ENCODE measurements at places on chromosomes 4 and X.

GRCh38 chrX:49972328-49972860 is 50.0 kb downstream of the CLCN5 start:
- DNase-seq: no peak

DNA sequence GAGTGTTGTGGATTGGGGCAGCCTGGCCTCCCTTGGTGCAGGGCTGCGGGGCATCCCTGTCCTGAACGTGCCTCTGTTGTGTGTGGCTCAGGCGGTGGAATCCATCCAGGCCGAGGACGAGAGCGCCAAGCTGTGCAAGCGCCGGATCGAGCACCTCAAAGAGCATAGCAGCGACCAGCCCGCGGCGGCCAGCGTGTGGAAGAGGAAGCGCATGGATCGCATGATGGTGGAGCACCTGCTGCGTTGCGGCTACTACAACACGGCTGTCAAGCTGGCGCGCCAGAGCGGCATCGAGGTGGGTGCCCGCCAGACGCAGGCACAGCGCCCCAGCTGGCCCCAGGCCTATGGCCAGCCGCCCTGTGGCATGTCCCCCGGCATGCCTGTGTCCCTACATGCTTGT is 25.6 kb downstream of the MAEA start:
- no peak for DNase-seq

GRCh38 chrX:120015145-120016067 is 62.1 kb downstream of the RHOXF2B start:
- no peak for DNase-seq

DNA sequence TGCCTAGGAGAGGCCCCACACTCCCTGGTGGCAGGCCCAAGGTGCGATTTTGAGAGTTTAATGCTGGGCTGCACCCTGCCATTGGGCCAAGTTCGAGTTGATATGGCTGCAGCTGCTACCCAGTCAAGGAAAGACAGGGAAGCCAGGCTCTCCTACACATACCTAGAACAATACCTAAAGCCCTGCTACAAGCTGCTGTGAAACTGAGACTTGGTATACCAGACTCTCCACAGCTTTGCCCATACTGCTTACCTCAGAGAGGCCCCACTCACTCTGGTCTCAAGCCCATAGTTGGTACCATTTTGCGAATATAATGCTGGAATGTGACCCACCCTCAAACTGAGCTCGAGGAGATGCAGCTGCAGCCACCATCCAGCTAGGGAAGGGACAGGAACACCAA is 147.7 kb upstream of the MAGEB2 start:
- DNase-seq: no peak

- DNase-seq: no peak
Measured at GRCh38 chr4:7418131-7418943, 16.4 kb downstream of the PSAPL1 start.

GRCh38 chr4:15343000-15343399 is 84.8 kb upstream of the C1QTNF7 start:
- no peak for DNase-seq

DNA sequence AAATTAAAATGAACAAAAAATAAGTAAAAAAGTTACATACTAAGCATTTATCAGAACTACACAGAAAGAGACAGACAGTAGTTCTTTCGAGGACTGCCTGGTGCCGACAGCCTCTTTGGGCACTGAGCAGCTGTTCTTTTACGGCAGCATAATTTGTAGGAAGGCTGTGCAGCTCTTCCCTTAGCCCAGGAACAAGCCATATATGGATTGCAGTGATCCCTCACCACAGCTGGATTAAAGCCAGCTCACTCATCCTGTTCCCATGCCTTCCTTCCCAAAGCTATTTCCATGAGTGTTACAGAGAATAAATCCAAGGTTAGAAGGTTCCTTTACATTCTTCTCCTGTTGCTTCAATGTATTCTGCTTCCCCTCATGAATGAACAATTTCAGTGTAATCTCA is 71.7 kb downstream of the DDX60L start:
- DNase-seq: peak; percentile 79

DNA sequence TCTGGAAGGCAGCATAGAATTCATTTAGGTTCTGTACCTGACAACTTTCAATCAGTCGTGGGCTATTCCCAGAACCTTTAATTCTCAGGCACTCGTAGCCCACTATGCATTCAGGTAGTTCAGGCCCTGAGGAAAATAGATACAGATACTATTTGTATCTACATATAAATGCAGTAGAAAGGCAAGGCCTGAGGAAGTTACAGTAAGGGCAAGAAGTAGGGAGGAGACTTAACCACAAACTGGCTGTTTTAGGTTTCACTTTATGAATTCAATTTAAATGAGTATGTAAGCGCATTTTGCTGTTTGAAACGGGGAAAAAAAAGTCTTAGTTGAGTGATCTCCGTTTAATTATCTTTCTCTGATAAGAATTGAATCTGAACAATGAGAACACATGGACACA is 529.4 kb upstream of the ATOH1 start:
- no peak for DNase-seq

DNA sequence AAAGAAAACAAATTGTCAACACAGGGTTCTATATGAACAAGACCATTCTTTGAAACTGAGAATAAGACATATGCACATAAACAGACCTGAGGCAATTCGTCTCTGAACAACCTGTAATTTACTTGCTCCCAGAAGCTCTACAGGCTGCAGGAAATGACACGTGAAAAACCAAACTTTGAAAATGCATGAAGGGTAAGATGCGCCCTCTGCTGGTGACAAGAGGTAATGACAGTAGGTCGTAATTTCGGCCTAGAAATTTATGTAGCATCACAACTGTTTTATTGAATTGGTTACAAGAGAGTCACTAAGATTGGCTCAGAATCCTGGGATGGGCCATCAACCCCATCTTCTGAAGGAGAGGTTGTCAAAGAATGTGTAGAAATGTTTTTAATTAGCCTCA is 276.5 kb downstream of the PPP4R3C start:
- no peak for DNase-seq

- DNase-seq: no peak
Measured at GRCh38 chr4:96356591-96357370, 516.9 kb downstream of the PDHA2 start.

GRCh38 chrX:45622042-45622423 is 421.4 kb upstream of the DIPK2B start:
- DNase-seq: no peak

GRCh38 chr4:53905941-53906377 is 158.4 kb downstream of the CHIC2 start:
- DNase-seq: no peak

DNA sequence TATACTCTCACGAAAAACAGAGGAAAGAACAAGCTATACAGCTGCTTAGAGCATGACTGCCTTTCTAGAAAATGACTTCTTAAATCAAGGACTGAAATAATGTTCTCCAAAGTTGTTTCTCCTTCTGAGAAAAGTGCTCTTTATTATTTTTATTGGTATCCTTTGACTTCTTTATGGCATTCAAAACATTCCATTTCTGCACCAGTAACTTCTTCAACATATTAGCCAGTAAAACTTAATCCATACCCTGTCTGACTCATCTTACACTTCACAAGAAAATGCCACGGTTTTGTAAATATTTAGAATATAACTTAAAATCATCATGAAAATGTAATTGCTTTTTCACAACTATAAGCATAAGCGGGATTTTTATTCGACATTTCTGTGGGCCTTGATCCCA is 180.4 kb downstream of the NR3C2 start:
- DNase-seq: no peak

GRCh38 chrX:74506317-74507115 is 85.2 kb downstream of the SLC16A2 start:
- no peak for DNase-seq

- no peak for DNase-seq
Measured at GRCh38 chrX:120999413-120999812, 13.9 kb upstream of the CT47A1 start.

GRCh38 chrX:21373637-21374162 is 518 bp upstream of the CNKSR2 start:
- no peak for DNase-seq

DNA sequence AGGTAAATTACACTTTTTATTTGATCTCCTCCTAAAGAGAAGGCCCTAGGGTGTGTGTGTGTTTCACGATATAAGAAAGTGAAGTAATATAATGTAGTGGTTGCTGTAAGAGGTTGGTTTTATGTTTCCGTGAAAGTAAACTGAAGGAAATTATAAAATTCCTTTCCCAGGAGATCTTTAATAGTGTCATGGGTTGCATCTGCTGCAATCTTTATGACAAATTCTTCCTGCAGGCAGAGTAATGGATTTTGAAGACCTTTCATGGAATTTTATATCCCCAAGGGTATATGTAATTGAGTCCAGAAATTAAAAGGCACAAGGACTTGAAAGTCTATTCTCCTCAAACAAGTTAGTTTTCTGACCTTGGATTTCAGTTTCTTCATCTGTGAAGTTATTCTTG is 538.6 kb downstream of the ANKRD50 start:
- DNase-seq: no peak

DNA sequence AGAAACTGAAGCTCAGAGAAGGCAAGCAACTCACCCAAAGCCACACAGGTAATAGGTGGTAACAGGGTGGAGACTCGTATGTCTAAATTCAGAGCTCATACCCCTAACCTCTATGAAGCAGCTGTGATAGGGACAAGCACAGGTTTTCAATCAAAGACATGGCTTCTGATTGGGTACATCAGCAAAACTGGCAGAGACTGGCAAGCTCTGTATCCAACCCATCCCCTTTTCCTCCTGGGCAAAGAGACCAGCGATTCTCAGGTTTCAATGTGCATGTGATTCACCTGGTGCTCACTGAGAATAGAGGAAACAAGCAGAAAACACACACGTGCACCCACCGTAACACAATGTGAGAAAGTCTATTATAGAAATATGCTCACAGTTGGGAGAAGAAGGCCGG is 153.0 kb downstream of the SMIM20 start:
- DNase-seq: no peak

GRCh38 chr4:153322791-153323190 is 21.7 kb upstream of the MND1 start:
- DNase-seq: no peak

DNA sequence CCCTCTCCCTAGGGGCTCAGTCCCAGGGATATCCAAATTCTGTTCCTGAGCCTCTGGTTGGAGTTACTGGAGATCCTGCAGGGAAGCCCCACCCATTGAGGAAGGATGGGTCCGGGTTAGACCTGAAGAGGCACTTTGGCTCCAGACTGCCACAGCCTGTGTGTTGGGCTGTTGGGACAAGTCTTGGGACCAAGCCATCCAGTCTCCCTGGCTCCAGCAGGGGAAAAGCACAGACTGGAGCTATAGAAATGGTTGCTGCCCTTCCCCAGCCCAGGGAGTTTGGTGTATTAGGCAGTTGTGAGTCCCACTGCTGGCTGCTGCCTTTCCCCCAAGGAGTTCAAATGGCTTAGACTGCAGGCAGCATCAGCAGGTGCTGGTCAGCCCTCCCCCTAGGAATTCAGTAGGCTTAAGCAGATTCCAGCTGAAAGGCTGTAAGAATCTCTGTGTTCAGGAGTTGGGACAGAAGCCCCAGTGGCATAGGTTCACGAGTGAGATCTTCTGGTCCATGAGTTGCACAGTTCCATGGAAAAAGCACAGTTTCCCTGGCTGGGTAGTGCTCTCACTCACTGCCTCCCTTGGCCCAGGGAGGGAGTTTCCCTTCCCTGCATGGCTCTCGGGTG is 344.0 kb upstream of the EPHA5 start:
- DNase-seq: no peak

- DNase-seq: no peak
Measured at GRCh38 chr4:53640576-53641453, 49.5 kb upstream of the LNX1 start.

- DNase-seq: no peak
Measured at GRCh38 chr4:173704201-173704600, 174.2 kb upstream of the HAND2 start.

GRCh38 chr4:106502106-106502699 is 133.6 kb upstream of the GIMD1 start:
- peak; percentile 19 for DNase-seq

GRCh38 chrX:49186125-49187027 is at the start of gene PRICKLE3:
Gene PRICKLE3, minus strand, starts transcription at chrX:49186373. Its CDS starts 76 bp downstream, at chrX:49186297.
- DNase-seq: peak; percentile 20

DNA sequence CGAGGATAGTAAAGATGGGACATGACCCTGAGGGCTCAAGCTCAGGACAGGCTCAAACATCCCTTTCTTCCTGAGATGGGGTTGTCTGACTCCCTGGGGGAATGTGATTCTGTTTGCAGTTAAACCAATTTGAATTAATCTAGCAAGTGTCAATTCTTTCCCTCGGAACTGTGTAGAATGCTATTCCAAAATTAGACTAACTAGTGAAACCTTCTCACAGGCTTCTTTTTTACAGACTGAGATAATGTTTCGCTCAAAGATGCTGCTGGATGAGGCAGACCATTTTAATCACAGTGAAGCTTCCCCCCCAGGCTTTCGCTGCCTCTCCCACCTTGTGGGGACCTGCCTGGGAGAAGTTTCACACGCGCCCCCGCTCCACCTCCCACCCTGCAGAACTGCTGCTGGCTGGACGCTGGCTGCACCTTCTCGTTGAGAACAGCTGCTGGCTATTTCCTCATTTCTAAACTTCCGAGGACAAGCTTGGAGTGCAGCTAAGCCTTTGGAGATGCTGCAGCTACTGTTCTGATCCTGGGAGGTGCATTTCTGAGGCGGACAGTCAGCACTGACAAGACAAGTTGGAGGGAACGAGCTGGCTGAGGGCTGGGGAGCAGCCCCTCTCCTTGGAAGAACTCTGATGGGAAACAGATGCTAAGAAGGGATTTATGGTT is 297.8 kb downstream of the RAPGEF2 start:
- DNase-seq: no peak

DNA sequence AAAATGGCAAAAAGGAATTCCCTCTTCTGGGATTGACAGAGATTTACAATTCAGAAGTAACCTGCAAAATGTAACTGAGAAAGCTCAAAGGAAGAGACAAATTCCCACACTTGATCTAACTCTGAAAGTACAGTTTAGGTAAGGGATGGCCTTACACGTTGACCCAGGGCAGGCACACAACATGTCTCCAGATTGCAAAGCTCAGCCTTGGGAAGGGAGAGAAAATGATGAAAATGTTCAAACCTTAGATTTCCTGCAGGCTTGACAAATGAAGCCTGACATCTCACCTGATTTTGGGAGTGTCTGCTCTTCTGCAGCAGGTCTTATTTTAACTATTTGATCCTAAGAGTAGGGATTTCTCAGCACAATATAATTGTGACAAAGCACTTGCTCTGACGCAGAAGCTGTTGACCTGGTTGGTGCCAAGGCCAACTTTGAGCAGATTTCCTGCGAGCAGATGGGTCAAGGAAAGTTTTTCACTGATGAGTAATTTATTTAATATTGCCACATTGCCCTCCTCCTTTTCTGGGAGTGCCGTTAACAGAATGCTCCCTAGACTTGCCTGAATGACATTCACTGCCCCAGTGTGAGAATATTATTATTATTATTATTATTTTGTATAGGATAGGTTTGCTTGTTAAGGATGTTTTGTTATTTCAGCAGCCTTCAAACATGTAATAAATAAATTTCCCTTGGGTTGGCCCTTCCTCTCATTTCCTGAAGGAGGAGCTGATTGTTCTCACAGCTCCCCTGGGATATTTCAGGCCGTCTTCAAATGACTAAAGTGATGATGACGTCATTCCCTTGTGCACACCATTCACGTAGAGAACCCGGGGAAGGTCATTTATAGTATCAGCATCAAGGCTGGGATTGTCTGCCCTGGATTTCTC is 157.1 kb downstream of the VEGFC start:
- no peak for DNase-seq

- DNase-seq: no peak
Measured at GRCh38 chr4:148868191-148868590, 426.0 kb upstream of the NR3C2 start.

All from NCI-H1694 (cell line).